H7 (cell line): ENCODE measurements at places on chromosomes 4 and X. TPM values are rescaled to one million over a fixed set of nuclear protein-coding genes. Genes with fewer than 3 reads are reported as not detected.

NAT8L gene
- total RNA-seq, result 4.1 and 5.2 TPM in 2 replicates

TRAM1L1 gene
- total RNA-seq, result 1.9 and 2.9 TPM in 2 replicates

STAP1 gene
- total RNA-seq, result not detected in 2 replicates

FRMPD4 gene
- total RNA-seq, result 2.2 and 2.6 TPM in 2 replicates

CXCL8 gene
- total RNA-seq, result not detected in 2 replicates

ACE2 gene
- 0.44 and 0.45 TPM in 2 replicates for total RNA-seq

CCNA2 gene
- total RNA-seq, result 171 and 186 TPM in 2 replicates

AMOT gene
- 6.5 and 10.2 TPM in 2 replicates for total RNA-seq

VCX2 gene
- not detected in 2 replicates for total RNA-seq

SPATA18 gene
- 0.10 and 0.26 TPM in 2 replicates for total RNA-seq

ARMCX1 gene
- total RNA-seq, result 27.0 and 33.0 TPM in 2 replicates

SMS gene
- total RNA-seq, result 396 and 418 TPM in 2 replicates

GIMD1 gene
- not detected in 2 replicates for total RNA-seq

HTR2C gene
- 3.2 and 4.5 TPM in 2 replicates for total RNA-seq

TAF7L gene
- total RNA-seq, result 0.11 TPM in 1 of 2 replicates, not detected in the other

CHST7 gene
- 47.2 and 55.7 TPM in 2 replicates for total RNA-seq

TBC1D9 gene
- 1.6 and 4.6 TPM in 2 replicates for total RNA-seq

TCEAL9 gene
- 61.7 and 90.7 TPM in 2 replicates for total RNA-seq

SCRG1 gene
- not detected in 2 replicates for total RNA-seq

TACR3 gene
- total RNA-seq, result 0.22 and 0.28 TPM in 2 replicates

PABPC4L gene
- total RNA-seq, result 3.7 and 4.7 TPM in 2 replicates

C4orf36 gene
- 0.97 TPM in 1 of 2 replicates, not detected in the other for total RNA-seq

XIAP gene
- total RNA-seq, result 27.2 and 37.7 TPM in 2 replicates

RGN gene
- total RNA-seq, result 0.31 TPM in 1 of 2 replicates, not detected in the other

CFAP97 gene
- 24.0 and 35.8 TPM in 2 replicates for total RNA-seq

GAGE13 gene
- total RNA-seq, result not detected in 2 replicates

DGAT2L6 gene
- total RNA-seq, result 0.07 TPM in 1 of 2 replicates, not detected in the other

TMSB15C gene
- total RNA-seq, result 3.5 and 5.2 TPM in 2 replicates

QDPR gene
- 12.2 and 12.8 TPM in 2 replicates for total RNA-seq

RPA4 gene
- total RNA-seq, result 0.28 and 0.30 TPM in 2 replicates

COX7B2 gene
- total RNA-seq, result not detected in 2 replicates

CXCL10 gene
- not detected in 2 replicates for total RNA-seq

PWWP3B gene
- 0.52 and 1.5 TPM in 2 replicates for total RNA-seq

MND1 gene
- 17.6 and 32.1 TPM in 2 replicates for total RNA-seq

FAT1 gene
- 83.9 and 108 TPM in 2 replicates for total RNA-seq

FRG2 gene
- 0.18 TPM in 1 of 2 replicates, not detected in the other for total RNA-seq

F8A1 gene
- total RNA-seq, result 8.2 and 8.4 TPM in 2 replicates

PGAM4 gene
- total RNA-seq, result 0.26 and 0.28 TPM in 2 replicates

BEX5 gene
- total RNA-seq, result 5.5 and 8.6 TPM in 2 replicates

GPR50 gene
- 0.55 and 1.5 TPM in 2 replicates for total RNA-seq

ASMT gene
- total RNA-seq, result 0.14 and 0.44 TPM in 2 replicates

AGTR2 gene
- not detected in 2 replicates for total RNA-seq

NPFFR2 gene
- total RNA-seq, result 7.0 and 8.0 TPM in 2 replicates

CETN2 gene
- 22.3 and 26.2 TPM in 2 replicates for total RNA-seq

SASH3 gene
- not detected in 2 replicates for total RNA-seq

SYTL5 gene
- total RNA-seq, result 0.11 and 0.35 TPM in 2 replicates

TBC1D8B gene
- 1.1 and 2.7 TPM in 2 replicates for total RNA-seq

P2RY8 gene
- 0.03 and 0.15 TPM in 2 replicates for total RNA-seq

HERC5 gene
- total RNA-seq, result 6.1 and 7.6 TPM in 2 replicates

BEND4 gene
- total RNA-seq, result 5.2 and 8.8 TPM in 2 replicates

MFAP3L gene
- 49.1 and 55.8 TPM in 2 replicates for total RNA-seq

GAGE12F gene
- not detected in 2 replicates for total RNA-seq

GPC3 gene
- total RNA-seq, result 73.2 and 81.0 TPM in 2 replicates

HMX1 gene
- 2.0 and 4.4 TPM in 2 replicates for total RNA-seq

BEX1 gene
- 56.5 and 81.4 TPM in 2 replicates for total RNA-seq

P2RY4 gene
- total RNA-seq, result not detected in 2 replicates
